Caco-2 (cell line): ENCODE measurements at places on chromosomes 4 and X.
A peak's percentile ranks its signal among the peaks of the same experiment; 100 is the strongest.

- no peak for DNase-seq
- H3K4me1 ChIP-seq: no peaks in the 10 kb centered on the region
- no peaks in the 10 kb centered on the region for H3K36me3 ChIP-seq
- no peaks in the 10 kb centered on the region for H3K27me3 ChIP-seq
- H3K4me3 ChIP-seq: no peak overlapping the region
- H3K27ac ChIP-seq: no peak overlapping the region
These were observed 22.4 kb upstream of the RBPJ start for GRCh38 chr4:26298198-26298947.

DNA sequence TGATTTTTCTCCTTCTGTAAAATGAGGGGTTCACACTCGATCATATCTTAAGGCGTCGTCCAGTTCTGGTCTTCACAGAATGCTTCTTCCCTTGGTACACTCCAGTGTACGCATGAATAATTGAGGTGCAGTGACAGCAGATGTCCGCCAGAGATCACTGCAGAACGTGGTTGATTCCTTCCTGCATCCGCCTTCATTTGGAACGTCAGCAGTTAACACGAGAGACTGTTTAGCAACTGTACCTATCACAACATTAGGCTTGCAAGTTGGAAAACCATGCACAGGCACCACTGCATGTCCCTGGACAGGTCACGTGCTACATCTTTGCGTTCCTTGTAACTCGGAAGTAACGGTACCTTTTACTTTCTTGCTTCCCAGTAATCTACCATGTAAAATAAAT lies 66.0 kb upstream of the GEMIN8 start:
- no peak overlapping the region for H3K4me3 ChIP-seq
- H3K27ac ChIP-seq: no peak overlapping the region
- DNase-seq: peak; percentile 38
- H3K27me3 ChIP-seq: no peaks in the 10 kb centered on the region
- no peaks in the 10 kb centered on the region for H3K4me1 ChIP-seq
- no peaks in the 10 kb centered on the region for H3K36me3 ChIP-seq

DNA sequence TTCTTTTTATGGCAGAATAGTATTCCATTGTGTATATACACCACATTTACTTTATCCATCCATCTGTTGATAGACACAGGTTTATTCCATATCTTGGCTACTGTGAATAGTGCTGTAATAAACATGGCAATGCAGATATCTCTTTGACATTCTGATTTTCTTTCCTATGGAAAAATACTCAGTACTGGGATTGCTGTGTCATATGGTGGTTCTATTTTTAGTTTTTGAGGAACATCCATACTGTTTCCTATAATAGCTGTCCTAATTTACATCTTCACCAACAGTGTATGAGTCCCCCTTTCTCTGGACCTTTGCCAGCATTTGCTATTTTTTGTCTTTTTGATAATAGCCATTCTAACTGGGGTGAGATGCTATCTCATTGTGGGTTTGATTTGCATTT lies 73.5 kb downstream of the GPAT3 start:
- H3K27ac ChIP-seq: no peak overlapping the region
- no peaks in the 10 kb centered on the region for H3K36me3 ChIP-seq
- no peaks in the 10 kb centered on the region for H3K27me3 ChIP-seq
- H3K4me3 ChIP-seq: no peak overlapping the region
- no peak for DNase-seq

GRCh38 chrX:134002921-134003615 lies 17.7 kb upstream of the GPC3 start:
- no peak for DNase-seq
- H3K4me1 ChIP-seq: peaks cover 43% of the 10 kb centered on the region
- peak overlapping the region; percentile 69 for H3K27ac ChIP-seq
- no peaks in the 10 kb centered on the region for H3K27me3 ChIP-seq
- H3K4me3 ChIP-seq: no peak overlapping the region

GRCh38 chr4:25358515-25359275 lies 18.4 kb upstream of the ANAPC4 start:
- H3K4me3 ChIP-seq: no peak overlapping the region
- H3K27ac ChIP-seq: no peak overlapping the region
- H3K4me1 ChIP-seq: no peaks in the 10 kb centered on the region

DNA sequence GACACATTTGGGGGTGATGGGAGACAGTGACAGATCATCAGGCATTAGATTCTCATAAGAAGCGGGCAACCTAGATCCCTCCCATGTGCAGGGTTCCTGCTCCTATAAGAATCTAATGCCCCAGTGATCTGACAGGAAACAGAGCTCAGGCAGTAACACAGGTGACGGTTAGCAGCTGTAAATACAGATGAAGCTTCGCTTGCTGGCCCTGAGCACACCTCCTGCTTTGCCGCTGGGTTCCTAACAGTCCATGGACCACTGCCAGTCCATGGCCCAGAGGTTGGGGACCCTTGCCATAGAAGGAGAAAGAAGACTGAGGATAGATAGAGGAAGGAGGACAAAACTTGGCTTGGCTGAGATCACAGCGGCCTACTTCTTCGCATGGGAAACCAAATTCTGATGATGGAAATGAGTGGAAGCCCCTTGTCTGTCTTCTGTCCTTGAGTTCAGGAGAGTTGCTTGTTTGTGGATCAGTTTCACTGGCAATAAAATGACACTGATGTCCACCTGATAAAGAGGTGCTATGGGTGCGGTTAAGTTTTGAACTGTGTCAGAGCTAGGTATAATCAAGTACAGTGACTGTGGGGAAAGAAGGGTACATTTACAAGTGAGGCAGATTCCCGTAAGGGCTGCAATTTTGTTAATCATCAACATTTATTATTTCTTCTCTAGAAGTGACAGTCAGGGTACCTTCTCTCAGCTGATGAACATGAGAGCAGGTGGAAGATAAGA lies 1.7 kb upstream of the TIFA start:
- no peaks in the 10 kb centered on the region for H3K27me3 ChIP-seq
- DNase-seq: no peak
- H3K4me1 ChIP-seq: peaks cover 17% of the 10 kb centered on the region
- no peaks in the 10 kb centered on the region for H3K36me3 ChIP-seq
- H3K4me3 ChIP-seq: no peak overlapping the region

- H3K36me3 ChIP-seq: no peaks in the 10 kb centered on the region
- no peak overlapping the region for H3K27ac ChIP-seq
- no peaks in the 10 kb centered on the region for H3K27me3 ChIP-seq
- no peak overlapping the region for H3K4me3 ChIP-seq
These were observed 22.0 kb downstream of the DYNLT3 start for GRCh38 chrX:37825215-37825842.

DNA sequence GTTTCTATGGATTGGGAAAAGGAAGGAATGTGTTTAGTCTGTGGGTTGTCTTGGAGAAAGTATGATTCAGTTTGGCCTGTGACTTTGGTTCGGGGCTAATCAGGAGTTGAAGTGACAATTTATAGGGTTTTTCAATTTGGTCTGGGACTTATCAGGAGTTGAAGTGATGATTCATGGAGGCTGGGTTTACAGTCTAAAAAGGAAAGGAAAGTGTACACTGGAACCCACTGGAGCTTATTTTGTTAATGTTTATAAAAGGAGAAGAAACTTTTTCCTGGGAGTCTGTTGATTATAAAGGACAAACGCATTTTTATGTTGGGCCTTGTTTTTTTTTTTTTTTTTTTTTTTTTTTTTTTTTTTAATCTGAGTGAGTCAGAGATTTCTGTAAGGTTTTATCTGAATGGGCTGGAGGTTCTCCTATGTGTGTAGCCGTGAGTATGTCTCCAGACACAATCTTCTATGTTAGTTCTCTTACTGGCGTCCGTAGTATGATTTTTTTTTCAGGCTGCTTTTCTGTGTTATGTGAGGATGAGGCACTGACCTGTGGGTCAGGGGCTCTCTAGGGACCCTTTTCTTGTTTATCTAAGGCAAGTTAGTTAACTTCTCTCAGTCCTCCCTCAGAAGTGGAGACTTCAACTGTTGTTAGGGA lies 33.0 kb upstream of the RAB9B start:
- H3K27ac ChIP-seq: no peak overlapping the region
- no peak overlapping the region for H3K4me3 ChIP-seq
- no peaks in the 10 kb centered on the region for H3K36me3 ChIP-seq
- peaks cover 3% of the 10 kb centered on the region; the same call in 1 of the 2 replicates for H3K4me1 ChIP-seq
- no peaks in the 10 kb centered on the region for H3K27me3 ChIP-seq

- no peaks in the 10 kb centered on the region for H3K27me3 ChIP-seq
- no peaks in the 10 kb centered on the region for H3K36me3 ChIP-seq
- H3K4me3 ChIP-seq: no peak overlapping the region
- no peak overlapping the region for H3K27ac ChIP-seq
- no peak for DNase-seq
These were observed 158.5 kb downstream of the MID1IP1 start for GRCh38 chrX:38959736-38960135.

DNA sequence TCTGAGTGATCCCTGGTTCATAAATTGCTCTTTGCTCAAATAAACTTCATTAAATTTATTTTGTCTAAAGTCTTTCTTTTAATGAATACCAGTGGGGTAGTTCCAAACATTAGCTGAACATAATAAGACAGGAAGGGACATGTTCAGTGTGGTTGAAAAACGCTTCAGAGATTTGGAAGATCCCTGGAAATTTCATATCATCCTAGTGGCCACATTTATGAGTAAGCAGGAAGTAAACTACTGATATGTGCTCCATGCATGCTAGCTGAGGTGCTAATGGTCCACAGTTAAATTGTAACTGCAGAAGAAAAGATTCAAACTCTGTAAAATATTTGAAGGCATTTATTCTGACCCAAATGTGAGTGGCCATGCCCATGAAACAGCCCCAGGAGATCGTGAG lies 1328.7 kb downstream of the ADGRL3 start:
- no peak overlapping the region for H3K4me3 ChIP-seq
- H3K27me3 ChIP-seq: no peaks in the 10 kb centered on the region
- H3K36me3 ChIP-seq: no peaks in the 10 kb centered on the region
- DNase-seq: no peak

DNA sequence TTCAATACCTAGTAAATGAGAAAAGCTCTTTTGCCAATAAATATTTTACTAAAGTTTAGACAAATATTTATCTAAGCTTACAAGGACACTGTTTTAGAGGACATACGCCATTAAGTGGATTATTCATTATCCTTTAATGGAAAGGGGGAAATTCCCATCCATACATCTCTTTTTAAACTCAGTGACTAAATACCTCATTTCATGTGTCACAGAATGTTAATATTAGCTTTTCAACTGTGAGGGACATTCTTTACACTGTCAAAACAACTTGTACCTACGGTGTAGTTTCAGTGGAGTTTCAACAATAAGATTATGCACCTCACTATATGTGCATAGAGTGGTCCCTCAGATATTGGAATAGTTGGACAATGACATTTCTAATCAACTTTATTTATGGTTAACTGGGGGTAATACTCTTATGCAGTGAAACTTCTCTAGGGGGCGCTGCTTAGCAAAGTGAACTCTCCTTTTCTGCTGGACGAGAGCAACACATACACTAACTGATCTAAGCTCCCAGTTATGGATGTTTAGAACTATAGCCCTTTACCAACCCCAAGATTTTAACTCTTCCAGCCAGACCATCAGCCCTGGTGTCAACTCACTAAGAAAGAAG lies 9.7 kb downstream of the HS6ST2 start:
- H3K36me3 ChIP-seq: no peaks in the 10 kb centered on the region
- DNase-seq: peak; percentile 29
- H3K4me1 ChIP-seq: peaks cover 11% of the 10 kb centered on the region

- no peaks in the 10 kb centered on the region; the same call in 1 of the 2 replicates for H3K36me3 ChIP-seq
- no peak for DNase-seq
- H3K4me1 ChIP-seq: 0 out of 2 replicates have a peak, but pooled peaks cover 1% of the 10 kb centered on the region
- H3K27ac ChIP-seq: no peak overlapping the region
- H3K27me3 ChIP-seq: no peaks in the 10 kb centered on the region
These were observed 3.7 kb upstream of the ZNF718 start for GRCh38 chr4:120616-121015.

DNA sequence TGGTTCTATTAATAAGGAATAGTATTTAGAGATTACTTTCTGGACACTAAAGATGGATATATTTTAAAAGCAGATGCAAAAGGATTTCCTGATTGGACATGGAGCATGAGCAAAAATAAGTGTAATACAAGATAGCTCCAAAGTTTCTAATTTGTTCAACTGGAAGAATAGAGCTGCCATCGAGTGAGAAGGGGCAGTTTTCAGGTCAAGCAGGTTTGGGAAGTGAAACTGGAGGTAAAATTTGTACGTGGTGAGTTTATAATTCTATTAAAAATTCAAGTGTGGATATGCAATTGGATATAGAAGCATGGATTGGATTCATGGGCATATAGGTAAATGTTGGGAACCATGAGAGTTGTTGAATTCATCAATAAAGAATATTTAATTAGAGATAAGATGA lies 31.8 kb downstream of the PRDM8 start:
- no peaks in the 10 kb centered on the region for H3K36me3 ChIP-seq
- no peaks in the 10 kb centered on the region for H3K4me1 ChIP-seq

GRCh38 chr4:31791666-31792065 lies 1071.5 kb downstream of the PCDH7 start:
- no peaks in the 10 kb centered on the region for H3K4me1 ChIP-seq
- DNase-seq: no peak
- no peak overlapping the region for H3K4me3 ChIP-seq
- no peaks in the 10 kb centered on the region for H3K27me3 ChIP-seq

DNA sequence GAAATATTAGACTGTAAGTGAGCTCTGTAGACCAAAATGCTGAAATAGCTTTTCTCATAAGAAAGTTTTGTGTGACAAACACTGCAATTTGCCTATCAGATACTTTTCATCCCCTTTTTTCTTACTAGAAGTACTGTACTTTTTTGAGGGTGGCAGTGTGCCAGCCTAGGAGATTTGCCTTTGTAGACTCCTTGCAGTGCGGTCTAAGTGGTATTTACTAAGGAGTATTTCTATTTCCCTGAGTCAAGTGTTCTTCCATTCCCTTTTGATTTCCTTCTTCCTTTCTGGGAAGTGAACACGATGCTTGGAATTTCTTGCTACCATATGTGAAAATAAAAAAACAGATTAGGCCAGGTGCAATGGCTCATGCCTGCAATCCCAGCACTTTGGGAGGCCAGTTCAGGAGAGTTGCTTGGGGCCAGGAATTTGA lies 34.6 kb downstream of the PDLIM5 start:
- no peak for DNase-seq
- H3K4me3 ChIP-seq: no peak overlapping the region

- H3K4me3 ChIP-seq: no peak overlapping the region
- no peak for DNase-seq
- H3K27me3 ChIP-seq: no peaks in the 10 kb centered on the region
- no peaks in the 10 kb centered on the region for H3K4me1 ChIP-seq
- no peak overlapping the region for H3K27ac ChIP-seq
- H3K36me3 ChIP-seq: no peaks in the 10 kb centered on the region
These were observed 207.1 kb upstream of the NHS start for GRCh38 chrX:17167915-17168314.

DNA sequence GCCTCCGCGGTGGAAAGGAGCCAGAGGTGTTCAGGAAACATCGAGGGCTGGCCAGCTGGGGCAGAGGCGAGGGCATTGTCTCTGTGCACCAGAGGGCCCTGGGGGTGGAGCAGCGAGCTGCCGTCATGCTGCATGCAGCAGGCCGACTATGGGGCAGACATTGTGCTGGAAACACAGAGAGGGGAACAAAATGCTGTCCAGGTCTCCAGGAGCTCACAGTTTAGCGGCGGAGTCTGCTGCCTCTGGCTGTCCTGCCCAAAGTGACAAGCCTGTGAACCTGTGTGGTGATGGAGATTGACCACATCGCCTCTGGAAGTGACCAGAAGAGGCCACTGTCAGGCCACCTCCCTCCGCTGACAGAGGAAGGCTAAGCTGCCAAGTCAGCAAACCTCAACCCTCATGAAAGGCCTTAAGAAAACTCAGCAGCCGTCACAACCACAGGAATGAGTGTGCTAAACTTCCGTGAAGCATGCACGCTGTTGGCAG lies 20.1 kb upstream of the SASH3 start:
- H3K27me3 ChIP-seq: no peaks in the 10 kb centered on the region
- no peak for DNase-seq
- H3K36me3 ChIP-seq: no peaks in the 10 kb centered on the region

- H3K4me1 ChIP-seq: no peaks in the 10 kb centered on the region
- H3K36me3 ChIP-seq: no peaks in the 10 kb centered on the region
- H3K27ac ChIP-seq: no peak overlapping the region
- no peak for DNase-seq
- no peaks in the 10 kb centered on the region for H3K27me3 ChIP-seq
These were observed 110.4 kb upstream of the ATXN3L start for GRCh38 chrX:13430136-13430827.
